ENCODE measurements at places on chromosomes 7 and 10.

DNA sequence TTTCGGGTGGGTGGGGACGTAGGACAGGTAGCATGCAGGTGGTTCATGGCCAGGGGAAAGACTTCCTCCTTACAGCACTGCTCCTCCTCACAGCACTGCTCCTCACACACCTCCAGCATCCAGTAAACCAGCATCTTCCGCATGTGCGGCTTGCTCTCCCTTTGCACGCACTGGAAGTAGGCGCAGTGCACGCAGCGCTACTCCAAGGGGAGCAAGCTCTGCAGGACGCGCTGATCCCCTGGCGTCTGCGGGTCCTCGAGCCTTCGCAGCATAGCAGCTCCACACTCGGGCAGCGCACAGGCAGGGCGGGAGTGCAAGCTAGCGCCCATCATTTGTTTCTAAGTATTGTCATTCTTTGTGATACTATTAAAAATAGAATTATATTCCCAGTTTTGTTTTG, 30.5 kb upstream of the MAP3K8 start:
- DNase-seq = no peak

GRCh38 chr10:4509405-4509804, 316.6 kb upstream of the AKR1E2 start:
- DNase-seq = no peak

DNA sequence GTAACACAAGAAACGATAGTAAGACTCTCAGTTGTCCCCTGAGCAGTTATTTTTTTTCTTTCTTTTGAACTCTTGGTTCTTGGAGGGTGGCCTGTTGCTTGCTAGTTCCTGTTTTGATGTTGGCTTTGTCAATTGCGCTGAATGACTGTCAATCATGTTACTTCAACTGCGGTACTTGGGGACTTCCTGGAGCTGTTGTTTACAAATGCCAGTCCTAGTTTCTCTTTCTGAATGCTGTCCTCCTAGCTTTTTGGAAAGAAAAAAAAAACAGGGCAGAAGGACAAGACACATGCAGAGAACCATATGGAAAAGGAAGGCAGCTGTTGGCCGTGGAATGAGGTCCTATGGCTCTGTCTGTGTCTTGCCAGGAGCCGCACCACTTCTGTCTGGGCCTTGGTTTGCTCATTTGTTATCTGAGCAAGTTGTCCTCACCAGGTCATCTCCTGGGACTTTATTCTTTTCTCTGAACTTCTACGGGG, 7.0 kb upstream of the PDCD4 start:
- DNase-seq = no peak

GRCh38 chr7:30755384-30756154, 3.6 kb downstream of the INMT start:
- no peak for DNase-seq

GRCh38 chr7:131124001-131124629, 203.6 kb upstream of the MKLN1 start:
- DNase-seq = no peak

DNA sequence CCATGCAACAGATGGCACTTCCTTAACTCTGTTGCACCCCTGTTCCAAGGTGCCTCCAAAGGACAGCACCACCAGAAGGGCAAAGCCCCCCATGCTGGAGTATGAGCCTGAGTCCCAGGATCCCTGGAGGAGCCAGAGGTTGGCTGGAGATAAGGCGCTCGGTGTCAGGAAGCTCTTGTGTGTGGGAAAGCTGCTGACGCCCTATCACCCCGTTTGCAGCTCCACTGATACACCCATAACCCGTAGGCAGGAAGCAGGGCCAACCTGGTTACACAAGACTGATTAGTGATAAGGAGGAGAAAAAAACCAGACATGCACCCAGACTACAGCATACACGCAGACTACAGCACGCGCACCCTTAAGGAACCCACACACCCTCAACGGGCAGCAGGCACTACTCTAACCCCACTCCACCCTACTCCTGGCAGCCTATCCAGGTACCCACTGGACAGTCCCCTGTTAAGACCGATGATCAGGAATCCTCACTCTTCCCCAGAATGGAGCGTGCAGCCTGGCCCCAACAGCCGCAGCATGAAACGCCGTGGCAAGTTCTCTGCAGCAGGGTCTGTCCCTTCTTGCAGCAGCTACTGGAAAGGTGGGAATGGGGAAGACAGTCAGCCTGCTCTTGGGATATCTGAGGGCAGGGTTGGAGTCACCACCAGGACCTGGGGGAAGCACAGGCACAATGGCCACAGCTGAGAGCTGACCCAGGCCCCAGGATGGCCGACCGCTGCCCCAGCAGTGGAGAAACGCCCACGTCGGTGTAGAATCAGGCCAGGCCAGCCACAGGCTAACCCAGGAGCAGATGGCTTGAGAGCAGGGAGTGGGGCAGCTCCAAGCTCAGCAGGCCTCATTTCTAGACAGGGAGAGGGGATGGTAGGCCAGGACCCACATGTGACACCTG, 38.3 kb upstream of the TUBB8 start:
- no peak for DNase-seq

- DNase-seq = no peak
Observed at GRCh38 chr10:78688901-78689583, 379.7 kb upstream of the ZMIZ1 start.

DNA sequence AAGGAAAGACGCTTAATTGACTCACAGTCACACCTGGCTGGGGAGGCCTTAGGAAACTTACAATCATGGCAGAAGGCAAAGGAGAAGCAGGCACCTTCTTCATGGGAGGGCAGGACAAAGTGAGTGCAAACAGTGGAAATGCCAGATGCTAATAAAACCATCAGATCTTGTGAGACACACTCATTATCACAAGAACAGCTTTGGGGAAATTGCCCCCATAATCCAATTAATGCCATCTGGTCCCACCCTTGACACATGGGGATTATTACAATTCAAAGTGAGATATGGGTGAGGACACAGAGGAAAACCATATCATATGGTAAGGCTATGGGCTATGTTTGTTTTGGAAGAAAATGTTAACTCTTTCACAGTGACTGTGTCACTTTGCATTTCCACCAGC, 1272.5 kb upstream of the CELF2 start:
- no peak for DNase-seq

GRCh38 chr7:133051066-133051465, 30.8 kb downstream of the CHCHD3 start:
- DNase-seq = no peak

- DNase-seq = no peak
Observed at GRCh38 chr7:113283861-113284260, 165.5 kb upstream of the SMIM30 start.

- no peak for DNase-seq
Observed at GRCh38 chr10:15395935-15396334, 24.8 kb upstream of the FAM171A1 start.

DNA sequence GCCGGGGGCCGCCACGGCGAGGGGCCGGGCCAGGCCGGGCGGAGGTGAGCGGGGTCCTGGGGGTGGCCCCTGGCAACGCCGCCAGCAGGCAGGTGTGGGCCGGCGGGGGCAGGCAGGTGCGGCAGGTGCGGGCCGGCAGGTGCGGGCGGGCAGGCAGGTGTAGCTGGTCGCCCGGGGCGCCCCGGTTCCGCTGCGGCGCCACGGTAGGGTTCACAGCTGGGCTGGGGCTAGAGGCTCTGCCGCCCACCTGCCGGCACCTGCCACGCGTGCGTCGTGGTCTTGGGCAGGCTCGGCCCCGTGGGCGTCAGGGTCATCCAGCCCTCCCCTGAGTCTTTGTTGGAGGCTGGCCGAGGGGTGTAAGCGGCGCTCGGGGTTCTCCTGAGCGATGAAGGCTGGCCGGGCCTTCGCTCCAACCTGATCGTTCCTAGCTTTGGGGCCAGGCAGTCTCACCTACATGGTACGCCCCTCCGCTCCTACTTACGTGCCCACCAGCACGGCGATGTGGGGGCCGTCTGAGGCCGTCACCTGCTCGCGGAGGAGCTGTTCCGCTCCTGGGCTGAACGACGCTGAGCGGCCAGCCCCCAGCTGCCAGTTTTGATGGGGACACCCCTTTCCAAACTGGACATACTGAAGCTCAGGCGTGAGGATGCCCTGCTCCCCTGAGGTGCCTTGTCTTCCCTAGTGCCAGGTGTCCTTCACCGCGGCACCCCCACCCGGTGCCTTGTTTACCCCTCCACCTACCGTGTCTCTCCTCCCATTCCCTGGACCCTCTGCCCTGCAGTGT, 493 bp downstream of the ZMIZ2 start:
- no peak for DNase-seq

DNA sequence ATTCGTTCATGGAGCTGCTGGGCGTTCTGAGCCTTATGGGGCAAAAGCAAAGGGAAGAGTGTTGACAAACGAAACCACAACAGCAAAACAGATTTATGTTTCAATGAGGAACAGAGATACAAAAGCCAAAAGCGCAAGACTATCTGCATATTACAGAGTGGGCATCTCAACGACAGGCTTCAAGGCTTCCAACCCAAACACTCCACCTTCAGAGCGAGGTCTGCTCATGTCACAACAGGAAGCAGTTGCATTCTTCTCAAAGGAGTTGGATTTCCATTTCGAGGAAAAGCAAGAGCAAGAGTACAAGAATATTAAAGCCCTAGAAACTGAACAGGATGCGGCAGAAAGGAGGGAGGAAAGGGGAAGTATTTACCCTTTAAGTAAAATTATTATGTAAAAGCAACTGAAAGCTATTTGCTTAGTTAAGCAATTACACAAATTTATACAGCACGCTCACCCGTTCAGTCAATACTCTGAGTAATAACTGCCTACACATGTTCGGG, 189.3 kb downstream of the ELMO1 start:
- no peak for DNase-seq

DNA sequence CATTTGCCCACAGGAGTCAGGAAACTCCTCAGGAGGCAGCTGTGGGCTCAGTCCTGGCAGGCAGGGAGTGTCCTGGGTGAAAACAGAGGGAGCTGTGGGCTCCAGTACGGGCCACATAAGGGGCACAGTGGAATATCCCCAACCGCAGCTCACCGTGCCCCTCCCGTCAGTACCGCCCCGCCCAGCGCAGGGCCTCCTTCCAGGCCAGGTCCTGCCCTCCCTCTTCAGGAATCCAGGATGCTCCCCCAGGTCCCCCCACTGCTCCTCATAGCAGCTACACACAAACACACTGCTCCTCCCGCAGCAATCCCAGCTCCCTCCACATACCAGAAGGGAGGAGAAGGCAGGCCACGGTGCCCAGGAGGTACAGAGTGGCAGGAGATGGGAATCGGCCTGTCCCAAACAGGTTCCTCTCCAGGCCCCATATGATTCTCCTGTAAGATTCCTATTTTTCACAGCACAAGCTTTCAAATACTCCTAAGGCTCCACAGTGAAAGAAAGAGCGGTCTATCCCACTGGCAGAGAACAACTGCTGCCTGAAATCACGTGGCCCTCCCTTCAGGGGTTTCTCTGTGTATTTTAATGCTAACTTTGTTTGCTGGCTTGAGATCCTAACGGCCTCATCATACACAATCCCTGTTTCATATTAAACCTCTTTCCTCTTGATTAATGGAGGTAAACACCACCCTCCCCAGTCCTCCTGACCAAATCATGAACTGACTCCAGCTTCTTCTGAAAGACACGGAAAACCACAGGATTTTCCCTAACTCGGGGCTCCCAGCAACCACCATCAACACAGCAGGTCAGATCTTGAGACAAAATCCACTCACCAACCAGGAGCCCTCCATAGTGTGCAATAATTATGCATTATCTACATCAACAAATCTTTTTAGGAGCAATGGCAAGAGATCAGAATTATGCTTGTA, 178.7 kb downstream of the TNS3 start:
- DNase-seq = no peak

DNA sequence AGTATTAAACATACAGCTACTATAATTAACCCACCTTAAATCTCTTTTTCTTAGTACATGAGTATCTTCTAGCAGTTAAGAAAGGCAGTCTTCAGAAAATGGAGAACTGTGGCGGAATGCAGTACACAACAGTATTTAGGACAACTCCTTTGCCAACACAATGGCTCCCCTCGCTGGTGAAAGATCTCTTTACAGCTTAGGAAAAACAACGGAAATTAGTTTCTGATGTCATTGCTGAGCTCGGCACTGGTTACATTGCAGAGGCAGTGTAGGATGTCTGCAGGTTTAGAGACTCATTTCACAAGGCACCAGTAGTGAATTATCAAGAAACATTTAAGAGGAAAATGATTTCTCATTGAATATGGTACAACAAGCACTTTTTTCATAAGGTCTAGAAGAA, 43.4 kb downstream of the GLRX3 start:
- no peak for DNase-seq

- no peak for DNase-seq
Observed at GRCh38 chr7:112449353-112449752, 907 bp upstream of the IFRD1 start.

- DNase-seq = no peak
Observed at GRCh38 chr10:80344276-80344675, 12.3 kb downstream of the DYDC1 start.

DNA sequence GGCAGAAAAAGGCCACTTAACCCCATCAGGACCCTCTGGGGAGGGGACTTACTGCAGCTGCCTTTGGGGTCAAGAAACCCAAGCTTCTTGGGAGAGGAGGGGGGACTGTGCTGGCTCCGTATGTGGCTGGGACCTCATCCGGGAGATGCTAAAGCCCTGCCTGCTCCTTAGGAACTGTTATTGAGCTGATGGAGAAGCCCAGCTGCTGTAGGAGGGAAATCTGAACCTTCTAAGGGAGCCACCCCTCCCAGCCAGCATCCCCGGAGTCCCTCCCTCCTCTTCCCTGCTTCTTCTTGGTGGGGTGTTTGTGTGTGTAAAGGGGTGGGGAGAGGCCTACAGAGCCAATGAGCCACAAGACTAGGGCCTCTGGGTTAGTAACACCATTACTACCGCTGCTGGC, 8.2 kb downstream of the KCNIP2 start:
- no peak for DNase-seq

DNA sequence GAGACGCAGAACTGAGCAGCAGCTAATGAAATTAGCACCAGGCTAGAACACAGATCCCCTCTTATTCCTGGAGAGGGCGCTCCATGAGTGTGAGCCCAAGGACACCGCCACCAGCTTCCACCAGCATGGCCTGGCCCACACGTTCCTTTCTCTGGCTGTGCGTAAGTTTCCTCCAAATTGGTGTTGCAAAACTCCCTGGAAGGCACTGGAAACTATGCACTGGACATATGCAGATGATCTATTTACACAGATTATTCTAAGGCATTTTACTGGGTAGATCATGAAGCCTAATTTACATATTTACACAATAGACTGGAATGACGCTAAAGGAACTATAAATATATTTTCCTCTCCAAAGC, 455.6 kb upstream of the FOXK1 start:
- no peak for DNase-seq

DNA sequence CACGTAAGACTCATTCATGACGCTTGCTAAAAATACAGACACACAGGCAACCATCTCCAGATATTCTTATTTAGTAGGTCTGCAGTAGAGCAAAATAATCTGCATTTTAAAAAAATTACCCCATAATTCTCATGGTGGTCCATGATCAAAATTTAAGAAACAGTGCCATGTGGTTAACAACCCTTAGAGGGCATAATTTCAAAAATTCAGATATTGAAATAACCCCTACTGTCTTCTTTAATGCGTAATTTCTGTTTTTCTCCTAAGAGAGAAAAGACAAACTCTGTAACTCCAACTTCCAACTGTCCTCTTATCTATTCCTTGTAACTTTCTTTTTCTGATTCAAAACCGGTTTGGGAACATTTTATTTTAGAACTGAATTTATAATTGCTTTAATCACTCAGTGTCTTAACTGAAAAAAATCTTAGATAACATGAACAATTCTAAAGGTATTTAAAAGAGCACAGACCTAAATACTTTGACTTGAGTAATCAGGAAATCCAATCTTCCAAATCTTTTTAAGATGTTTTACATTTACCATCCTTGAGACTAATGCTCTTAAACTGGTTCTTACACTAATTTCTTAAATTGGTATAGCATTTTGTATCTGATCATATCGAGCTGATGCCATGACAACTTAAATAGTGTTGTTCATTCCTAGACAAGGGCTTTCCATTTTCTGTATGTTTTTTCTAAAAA, 148.0 kb downstream of the GALNT11 start:
- DNase-seq = no peak

- DNase-seq = no peak
Observed at GRCh38 chr10:31587691-31588090, 268.7 kb downstream of the ZEB1 start.
